ENCODE measurements at places on chromosomes 4 and X. TPM values are rescaled to one million over a fixed set of nuclear protein-coding genes. Genes with fewer than 3 reads are reported as not detected.

Gene PTPN13
- 8.1 TPM for total RNA-seq

Gene TCEAL6
- not detected for total RNA-seq

Gene ADGRG4
- not detected for total RNA-seq

Gene EPGN
- not detected for total RNA-seq

Gene ARHGAP36
- not detected for total RNA-seq
